ENCODE measurements at places on chromosomes 7 and 10.

GRCh38 chr7:41792120-41792519 is 89.2 kb upstream of the INHBA start:
- no peak for DNase-seq

GRCh38 chr7:88092676-88092999 is 127.2 kb downstream of the SRI start:
- no peak for DNase-seq

DNA sequence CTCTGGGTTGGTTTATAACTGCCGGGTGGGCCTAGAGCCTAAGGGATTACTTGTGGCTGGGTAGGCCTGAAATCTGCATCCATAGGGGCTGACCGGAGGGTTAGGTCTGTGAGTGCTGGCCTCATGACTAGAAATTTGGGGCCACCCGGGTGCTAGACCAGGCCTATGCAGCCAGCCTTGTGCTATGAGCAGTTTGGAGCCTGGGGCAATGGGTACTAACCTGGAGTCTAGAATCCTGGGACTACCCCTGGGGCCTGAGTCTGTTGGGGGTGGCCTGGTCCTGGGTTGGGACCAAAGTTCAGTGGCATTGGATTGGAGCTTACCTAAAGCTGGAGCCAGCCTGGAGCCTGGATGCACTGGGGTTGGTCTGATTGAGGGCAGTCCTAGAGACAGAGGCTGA is 995.2 kb downstream of the ANKRD7 start:
- no peak for DNase-seq

GRCh38 chr7:18117482-18117881 is 89.8 kb upstream of the PRPS1L1 start:
- DNase-seq = no peak

- DNase-seq = peak; percentile 47
Measured at GRCh38 chr7:107879400-107880035, 11.5 kb upstream of the DLD start.

DNA sequence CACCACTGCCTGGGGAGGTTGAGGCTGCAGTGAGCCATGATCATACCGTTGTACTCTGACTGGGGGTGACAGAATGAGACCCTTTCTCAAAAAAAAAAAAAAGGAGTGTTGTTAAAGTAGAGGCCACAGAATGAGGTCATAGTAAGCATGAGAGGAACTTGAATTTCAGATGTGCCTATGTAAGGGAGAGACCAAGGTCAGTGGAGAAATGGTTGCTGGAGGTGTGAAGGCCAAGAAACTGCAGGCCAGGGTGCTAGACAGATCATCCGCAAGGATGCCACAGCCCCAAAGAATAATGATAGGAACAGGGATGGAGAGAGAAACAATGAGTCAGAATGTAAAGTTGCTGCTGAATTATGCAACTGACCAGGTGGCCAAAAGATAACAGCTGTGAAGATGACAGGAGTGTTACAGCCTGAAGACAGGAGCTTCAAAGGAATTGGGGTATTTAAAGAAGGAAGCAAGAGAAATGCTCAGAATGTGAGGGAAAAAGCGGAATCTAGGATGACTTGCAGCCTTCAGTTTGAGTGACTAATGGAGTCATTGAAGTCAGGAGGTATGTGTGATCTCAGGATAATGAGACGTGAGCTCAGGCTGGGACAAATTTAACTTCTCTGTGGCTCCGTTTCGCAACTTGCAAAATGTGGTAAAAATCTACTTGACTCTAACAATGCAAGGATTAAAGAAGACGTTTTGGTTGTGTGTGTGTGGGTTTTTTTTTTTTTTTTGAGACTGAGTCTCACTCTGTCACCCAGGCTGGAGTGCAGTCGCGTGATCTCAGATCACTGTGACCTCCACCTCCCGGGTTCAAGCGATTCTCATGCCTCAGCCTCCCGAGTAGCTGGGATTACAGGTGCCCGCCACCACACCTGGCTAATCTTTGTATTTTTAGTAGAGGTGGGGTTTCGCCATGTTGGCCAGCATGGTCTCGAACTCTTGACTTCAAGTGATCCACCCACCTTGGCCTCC is 22.2 kb downstream of the TYW1B start:
- DNase-seq = no peak

GRCh38 chr10:51696251-51696650 is 3.1 kb downstream of the CSTF2T start:
- DNase-seq = no peak

DNA sequence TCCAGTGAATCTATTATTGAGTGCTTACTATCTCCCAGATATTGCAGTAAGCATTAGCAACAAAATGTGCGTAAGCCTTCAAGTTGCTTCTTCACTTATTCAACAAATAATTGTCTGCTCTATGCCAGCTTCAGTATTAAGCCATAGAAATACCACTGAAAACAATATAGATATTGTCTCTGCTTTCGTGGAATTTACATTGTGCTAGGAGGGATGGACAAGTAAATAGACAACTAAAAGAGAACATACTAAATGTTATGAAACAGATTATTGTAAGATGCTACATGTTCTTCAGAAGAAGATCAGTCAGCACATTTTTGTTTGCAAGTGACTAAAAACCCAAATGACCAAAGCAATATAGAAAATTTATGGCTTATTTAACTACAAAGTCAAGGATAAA is 27.3 kb downstream of the CFAP69 start:
- no peak for DNase-seq

DNA sequence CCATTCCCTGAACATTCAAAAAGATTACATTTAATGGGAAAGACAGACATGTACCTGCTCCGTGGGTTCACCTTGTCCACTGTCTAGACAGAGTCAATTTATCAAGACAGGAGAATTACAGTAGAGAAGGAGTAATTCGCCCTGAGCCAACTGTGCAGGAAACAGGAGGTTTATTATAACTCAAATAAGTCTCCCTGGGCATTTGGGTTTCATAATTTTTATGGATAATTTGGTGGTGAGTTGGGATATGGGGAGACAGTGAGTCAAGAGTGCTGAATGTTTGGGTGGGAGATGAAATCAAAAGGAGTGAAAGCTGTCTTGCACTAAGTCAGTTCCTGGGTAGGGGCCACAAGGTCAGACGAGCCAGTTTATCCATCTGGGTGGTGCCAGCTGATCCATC is 165.9 kb upstream of the NAMPT start:
- DNase-seq = no peak

DNA sequence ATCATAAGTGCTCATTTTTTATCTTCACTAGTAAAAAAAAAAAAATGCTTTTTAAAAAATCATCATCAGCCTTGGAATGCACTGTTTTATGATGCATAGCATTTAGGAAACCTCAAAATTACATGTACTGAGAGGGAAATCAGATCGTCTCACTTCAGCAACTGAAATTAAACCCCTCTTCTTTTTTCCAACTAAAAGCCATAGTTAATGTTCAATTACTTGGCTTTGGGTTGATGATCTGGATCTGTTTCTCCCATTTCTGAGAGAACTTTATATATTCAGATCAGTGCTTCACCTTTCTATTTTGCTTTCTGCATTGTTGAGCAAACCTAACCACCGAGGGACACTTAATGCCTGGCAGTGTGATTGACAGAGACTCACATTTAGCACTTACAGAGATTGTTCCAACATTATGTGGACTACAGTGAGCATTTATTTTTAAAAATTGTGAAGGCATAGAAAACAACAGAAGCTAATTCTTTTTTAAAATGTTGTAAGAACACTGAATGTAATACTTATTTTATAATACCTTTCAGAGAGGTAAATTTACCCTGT is 678.4 kb downstream of the PHTF2 start:
- DNase-seq = no peak

DNA sequence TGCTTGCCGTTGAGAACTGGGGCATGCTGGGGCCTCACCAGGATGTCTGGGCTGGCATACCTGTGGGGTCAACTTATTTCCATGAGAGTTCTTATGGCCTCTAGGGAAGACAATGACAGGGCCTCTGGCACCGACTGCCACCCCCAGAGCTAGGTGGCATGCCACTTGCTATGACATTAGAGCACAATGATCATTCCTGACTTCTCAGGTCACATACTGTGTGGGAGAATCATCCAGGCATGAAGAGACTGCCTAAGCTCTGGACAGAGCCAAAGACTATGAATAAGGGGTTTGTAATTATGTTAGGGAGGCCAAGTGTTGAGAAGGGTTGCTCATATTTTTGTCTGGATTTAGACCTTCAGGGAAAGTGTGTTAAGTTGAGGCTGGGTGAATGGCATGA is 97.5 kb downstream of the PTPN20 start:
- no peak for DNase-seq

DNA sequence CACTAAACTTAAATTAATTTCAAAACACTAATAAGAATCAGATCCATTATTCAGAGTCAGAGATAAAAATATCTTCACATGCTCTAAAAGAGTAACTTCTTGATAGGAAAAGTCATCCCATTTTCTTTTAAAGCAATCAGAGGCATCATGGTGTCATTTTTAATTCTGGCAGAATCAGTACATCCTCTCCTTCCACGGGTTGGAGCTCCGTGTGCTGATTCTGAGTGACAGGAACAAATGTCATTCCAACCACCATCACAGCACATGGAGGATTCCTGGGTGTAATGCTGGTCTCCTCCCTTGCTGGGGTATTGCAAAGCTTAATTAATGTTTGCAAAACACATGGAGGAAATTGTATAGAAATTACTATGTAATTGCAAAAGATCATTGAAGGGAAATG is 114.5 kb upstream of the IMMP2L start:
- DNase-seq = no peak

GRCh38 chr7:136139417-136139816 is 162.3 kb upstream of the MTPN start:
- DNase-seq = no peak

- DNase-seq = no peak
Measured at GRCh38 chr10:2925631-2926030, 141.7 kb upstream of the PFKP start.

- DNase-seq = no peak
Measured at GRCh38 chr7:132073920-132074589, 502.2 kb downstream of the PLXNA4 start.

DNA sequence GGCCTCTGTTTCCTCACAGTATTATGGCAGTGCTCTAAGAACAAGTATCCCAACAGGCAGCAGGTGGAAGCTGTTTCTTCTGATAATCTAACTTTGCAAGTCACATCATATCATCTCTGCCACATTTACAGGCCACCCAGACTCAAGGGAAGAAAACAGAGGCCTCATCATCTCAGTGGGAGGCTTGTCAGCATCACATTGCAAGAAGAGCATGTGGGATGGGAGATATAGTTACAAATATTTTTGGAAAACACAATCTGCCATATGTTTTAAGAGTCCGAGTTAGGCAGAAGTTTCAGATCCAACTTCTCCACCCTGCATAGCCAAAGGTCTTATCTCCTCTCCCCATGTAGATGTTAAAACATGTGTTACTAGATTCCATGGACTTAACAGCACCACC is 130.4 kb upstream of the PDE1C start:
- no peak for DNase-seq

DNA sequence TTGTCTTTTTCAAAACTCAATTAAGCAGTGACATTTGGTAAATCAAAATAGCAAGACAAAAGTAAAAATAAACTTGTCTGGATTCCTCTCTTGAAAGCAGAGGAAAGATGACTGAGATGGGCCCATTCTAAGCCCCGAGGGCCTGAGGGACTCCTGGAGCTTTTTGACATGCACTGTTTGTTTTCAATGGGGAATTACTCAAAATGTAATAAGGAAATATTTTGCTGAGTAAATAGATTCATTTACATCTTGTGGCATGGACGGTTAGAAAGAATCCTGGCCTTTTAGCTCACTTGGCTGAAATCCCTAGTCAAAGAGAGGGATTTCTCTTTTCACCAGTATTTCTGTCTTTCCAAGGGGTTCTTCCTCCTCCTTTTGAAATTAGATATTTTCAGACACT is 108.0 kb downstream of the MKX start:
- DNase-seq = no peak

- DNase-seq = no peak
Measured at GRCh38 chr10:113063043-113063967, 113.3 kb downstream of the TCF7L2 start.

DNA sequence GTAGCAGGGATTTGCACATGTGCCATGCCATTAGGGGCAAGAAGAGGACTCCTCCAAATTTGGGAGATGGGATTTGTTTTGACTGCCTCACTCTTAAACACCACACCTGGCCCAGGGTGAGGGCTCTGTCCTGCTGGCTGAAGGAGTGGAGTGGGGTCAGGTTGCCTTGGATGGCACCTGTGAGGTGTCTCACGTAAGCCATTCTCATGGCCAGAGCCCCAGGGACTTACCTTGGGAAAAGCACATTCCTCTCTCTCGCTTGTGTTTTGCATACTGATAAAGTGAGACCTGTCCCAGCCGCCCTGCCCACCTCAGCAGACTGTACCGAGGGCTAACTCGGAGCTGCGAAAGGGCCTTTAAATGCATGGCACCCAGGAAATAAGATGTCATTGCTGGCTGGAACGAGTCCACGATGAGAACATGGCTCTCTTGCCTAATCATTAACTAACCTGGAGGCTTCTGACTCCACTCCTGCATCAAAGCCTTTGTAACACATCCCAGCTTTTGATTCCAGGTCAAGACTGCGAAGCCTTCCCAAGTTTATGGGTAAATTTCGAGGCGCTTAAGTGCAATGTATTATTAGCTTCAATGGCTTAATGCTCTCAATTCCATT is 184.0 kb upstream of the RNF32 start:
- DNase-seq = no peak

DNA sequence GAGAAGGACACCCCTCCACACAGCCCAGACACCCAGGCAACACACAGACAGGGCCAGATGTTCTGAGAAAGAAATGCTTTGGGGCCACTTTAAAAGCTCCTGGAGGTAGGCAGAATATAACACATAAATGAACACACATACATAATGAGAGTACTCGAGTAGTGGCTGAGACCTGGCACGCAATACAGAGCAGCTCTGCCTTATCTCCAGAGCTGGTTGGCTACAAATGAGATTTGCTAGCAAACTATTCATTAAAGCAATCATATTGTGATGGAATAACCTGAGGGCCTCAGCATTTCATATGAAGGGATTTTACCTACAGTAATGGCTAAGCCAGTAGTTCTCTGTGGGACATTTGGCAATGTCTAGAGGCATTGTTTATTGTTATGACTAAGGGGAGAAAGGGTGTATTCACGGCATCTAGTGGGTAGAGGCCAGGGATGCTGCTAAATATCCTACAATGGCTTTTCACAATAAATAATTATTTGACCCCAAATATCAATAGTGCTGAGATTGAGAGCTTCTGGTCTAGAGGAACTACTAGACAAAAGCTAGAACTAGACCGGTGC is 5.5 kb upstream of the IMPDH1 start:
- no peak for DNase-seq

GRCh38 chr10:69403519-69403918 is 13.2 kb downstream of the TACR2 start:
- DNase-seq = no peak

DNA sequence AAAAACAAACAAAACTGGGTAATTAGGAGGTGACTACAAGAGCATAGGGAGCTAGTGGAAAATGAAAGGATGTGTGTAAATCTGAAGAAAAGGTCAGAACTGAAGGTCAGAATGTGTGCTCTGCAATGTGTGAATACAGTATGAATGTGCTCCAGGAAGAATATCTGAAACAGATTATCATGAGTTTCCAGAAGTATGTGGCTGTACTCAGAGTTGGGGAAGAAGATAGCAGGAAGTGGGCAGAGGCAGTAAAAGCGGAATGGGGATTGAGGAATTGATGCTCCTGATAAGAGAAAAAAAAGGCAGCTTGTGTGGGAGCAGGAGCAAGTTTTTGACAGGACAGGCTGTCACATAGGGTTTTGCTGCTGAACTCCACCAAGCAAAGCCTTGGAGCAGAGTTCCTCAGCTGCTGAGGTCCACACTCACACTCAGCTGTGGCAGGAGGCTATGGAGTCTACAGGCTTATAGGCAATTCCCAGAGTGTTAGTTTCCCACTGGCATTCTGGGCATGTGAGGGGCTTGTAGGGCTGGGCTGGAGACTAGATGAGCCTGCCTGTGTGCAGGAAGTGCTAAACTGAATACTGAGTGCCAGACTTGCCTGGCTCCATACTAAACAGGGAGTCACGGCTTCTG is 22.9 kb downstream of the H2AZ2 start:
- DNase-seq = no peak
